ENCODE measurements at places on chromosomes 12 and 14.

DNA sequence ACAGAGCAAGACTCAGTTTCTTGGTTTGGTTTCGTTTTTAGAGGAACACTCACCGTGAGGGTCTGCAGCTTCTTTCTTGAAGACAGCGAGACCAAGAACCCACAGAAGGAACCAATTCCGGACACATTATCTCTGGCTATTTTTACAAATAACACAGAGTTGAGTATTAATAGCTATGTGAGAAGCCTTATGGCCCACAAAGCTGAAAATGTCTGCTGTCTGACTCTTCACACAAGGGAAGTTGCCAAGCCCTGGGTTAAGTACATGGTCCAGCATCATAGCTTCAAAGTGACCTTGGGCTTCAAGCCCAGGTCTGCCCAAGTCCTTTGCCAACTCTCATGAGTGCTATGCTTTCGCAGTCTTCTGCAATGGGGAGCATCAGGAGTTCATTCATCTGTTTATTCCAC, 2.6 kb upstream of the LGMN start:
- no peak for DNase-seq

DNA sequence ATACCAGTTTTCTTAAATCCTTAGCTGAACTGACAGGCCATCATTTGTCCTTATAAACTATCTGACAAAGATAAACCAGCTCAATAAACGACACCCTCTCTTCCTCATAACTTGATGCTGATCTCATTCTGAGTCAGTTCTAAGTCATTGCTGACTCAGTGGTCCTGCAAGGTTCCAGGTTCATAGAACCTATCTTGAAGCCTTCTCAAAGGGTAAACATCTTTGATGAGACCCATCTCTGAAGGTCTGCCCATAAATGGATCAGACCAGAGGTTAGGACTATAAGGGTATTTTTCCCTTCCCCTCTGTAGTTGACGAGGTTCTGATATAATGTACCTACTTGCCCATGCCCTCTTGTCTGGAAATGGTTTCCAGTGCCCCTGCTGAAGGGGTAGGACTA, 11.9 kb downstream of the NAA25 start:
- peak; percentile 91 for DNase-seq

GRCh38 chr14:98230411-98230810, 1041.6 kb downstream of the BCL11B start:
- no peak for DNase-seq

DNA sequence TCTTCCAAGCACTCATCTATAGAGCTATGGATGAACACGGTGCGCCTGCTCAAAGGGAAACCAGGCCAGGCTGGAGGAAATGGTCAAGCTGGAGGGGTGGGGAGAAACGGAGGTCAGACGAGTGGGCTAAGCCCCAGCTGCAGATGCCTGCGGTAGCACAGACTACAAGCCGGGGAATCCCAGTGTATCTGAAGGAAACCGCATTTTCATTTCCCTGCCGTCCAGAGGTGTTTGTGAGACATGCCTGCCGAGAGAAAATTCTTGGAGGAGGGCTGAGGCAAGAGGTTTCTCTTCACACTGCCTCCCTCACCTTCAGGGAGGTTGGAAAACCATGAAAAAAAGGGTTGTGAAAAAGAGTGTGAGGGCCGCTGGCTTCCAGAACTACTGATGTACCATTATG, 102.0 kb upstream of the FOXN3 start:
- DNase-seq = no peak

DNA sequence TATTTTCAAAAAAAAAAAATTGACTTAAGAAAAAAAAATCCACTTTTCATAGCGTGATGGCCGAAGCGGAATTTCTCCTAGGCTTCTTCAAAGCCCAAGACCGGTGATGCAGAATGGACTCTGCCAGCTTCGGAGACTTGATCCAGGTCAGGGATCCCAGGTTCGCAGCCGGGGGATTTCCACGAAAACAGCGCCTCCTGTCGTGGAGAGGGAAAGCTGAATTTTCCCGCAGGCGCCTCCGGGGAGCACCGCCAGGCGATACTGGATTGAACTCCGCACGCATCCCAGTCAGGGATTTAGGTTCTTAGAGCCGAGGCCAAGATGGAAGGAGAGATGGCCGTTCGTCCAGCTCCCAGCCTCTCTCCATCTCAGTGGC, 2.1 kb downstream of the TTC6 start:
- peak; percentile 5 for DNase-seq
